RWPE1 (cell line): ENCODE measurements at places on chromosomes 1 and 21.
A peak's percentile ranks its signal among the peaks of the same experiment; 100 is the strongest.

GRCh38 chr1:70361727-70362398, 7.3 kb upstream of the ANKRD13C start:
- no peak for DNase-seq

- DNase-seq: no peak
Measured at GRCh38 chr1:20921285-20921684, 134.2 kb upstream of the HP1BP3 start.

DNA sequence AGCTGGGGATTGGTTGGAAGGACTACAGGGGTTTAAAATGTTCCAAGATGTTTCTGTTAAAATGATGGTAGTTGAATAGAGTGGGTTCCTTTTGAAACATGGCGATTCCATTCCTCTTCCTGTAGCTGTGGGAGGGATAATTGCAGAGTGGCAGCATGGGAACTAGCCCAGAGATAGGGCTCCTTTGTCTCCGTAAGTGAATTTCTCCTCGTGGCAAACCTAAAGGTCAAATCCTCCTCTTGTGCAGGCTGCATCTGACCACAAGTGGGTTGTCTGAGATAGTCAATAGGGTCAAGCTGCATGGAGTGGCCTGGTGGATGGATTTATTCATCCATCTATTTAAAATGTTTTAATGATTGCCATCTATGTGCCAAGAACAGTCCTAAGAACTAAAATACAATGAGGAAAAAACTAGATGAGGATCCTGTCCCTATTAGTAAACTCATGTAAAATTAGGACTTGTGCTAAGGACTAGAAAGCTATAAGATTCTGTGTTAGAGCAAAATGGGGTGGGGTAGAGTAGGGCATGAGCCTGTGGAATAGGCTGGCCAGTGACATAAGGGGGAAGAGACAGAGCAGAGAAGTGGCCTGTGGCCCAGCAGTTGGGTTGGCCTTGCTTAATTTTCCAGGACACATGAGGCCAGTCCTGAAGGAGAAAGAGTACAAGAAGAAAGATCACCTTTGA, 89.1 kb upstream of the IVNS1ABP start:
- no peak for DNase-seq

DNA sequence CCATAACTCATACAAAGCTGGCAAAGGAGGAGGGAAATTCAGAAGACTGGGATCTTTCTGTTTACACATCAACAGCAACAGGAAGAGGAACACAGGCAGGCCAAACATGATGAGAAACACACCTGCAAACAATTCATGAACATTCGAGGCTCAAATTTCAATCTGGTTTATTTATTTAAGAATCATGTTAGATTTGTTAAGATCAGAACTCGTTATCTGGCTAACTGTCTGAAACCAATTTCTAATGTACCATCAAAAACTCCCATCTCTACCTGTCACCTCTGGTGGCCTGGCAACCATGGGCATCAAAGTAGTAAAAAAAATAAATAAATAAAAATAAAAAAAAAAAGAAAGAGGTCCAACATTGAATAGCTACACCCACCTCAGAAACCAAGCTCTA, 9.8 kb downstream of the LBR start:
- no peak for DNase-seq

DNA sequence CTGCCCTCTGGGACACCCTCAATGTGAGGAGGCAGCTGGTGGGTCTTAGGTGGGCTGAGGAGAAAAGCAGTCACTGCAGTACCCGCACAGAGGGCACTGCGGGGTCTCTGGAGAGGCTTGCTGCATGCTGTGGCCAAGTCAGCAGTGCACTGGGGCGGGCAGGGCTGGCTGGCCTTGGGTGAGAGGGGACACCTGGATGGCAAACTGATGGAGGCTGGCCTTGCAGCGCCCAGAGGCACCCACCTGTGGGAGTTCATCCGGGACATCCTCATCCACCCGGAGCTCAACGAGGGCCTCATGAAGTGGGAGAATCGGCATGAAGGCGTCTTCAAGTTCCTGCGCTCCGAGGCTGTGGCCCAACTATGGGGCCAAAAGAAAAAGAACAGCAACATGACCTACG, 3.2 kb downstream of the ELF3 start:
- no peak for DNase-seq

DNA sequence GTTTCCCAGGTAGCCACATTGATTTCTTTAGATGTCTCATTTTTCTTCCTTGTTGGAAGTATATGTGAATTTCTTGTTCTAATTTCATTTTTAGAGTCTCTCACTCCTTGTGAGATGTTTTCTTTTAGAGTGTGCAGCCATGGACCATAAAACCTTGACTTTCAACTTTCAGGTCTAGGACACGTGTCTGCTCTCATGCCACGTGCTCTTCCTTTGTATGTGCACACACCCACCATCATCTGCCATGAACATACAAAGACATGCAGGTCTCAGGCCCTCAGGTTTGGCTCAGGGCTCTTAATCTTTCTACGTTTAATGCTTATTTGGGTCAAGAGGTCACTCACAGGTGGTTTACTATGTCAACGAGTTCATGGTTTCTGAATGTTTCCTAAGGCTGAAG, 70.6 kb downstream of the DDX20 start:
- no peak for DNase-seq

GRCh38 chr1:41101950-41102607, 80.6 kb upstream of the SLFNL1 start:
- DNase-seq: peak; percentile 22

GRCh38 chr1:236023926-236024565, 40.8 kb downstream of the NID1 start:
- no peak for DNase-seq

- DNase-seq: no peak
Measured at GRCh38 chr21:16571594-16571993, 841.8 kb downstream of the USP25 start.

DNA sequence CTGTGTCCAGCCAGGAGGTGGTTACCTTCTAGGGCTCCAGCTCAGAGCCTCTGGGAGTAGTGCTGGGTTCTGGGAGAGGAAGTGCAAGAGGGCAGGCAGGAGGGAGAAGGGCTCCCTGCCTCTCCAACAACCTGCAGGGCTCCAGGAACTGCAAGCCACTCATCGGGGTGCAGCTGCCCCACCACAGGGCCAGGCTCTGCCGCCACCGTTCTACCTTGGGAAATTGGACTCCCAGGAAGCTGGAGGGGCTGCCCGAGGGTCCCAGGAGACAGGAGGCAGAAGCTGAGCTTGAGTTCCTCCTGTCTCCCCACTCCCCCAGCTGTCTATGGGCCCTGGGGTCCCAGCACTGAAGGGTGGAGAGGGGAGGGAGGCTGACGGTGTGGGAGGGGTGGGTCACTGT, 7.4 kb upstream of the PRDM16 start:
- no peak for DNase-seq

DNA sequence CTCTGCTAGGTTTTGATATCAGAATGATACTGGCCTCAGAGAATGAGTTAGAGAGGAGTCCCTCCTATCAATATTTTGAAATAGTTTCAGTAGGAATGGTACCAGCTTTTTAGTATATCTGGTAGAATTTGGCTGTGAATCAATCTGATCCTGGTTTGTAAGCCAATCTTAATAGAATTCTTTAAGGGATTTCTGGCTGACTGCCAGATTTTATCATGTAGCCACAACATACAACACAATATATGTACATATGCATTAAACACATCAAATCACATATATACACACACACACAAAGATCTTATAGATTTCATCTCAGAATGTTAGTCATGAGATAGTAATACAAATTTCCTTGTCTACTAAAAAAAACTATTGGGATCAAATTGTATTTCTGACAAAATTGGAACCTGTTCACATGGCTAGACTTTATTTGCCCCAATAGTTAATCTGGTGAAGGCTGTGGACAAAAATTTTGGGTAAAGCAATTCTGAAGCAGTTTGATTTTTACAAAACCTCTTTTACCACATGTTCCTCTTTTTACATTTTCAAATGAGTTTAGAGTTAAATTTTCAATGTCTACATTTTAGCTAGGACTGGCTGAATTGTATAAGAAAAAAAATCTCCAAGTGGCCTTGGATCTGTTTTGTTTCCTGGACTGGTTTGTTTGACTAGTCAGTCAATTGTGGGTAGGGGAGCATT, 151.7 kb downstream of the FASLG start:
- no peak for DNase-seq

DNA sequence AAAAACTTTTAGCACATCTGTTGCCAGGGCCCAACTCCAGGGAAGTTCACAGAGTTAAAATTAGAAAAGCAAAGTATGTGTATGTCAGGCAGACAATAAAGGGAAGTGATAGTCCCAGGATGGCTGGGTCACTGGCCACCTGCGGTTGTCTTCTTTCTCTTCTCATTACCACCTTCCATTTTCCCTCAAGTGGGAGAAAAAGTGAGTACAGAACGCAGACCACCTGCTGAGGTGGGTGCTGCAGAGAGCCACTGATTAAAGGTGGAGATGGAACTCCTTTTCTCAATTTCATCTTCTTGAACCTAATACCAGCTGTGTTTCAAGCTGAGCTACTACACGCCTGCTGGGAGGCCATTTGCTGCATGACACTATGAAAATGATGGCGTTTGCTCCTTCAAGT, 88.8 kb upstream of the PDE4B start:
- no peak for DNase-seq

GRCh38 chr1:105492921-105493320, 1563.6 kb upstream of the PRMT6 start:
- DNase-seq: no peak

DNA sequence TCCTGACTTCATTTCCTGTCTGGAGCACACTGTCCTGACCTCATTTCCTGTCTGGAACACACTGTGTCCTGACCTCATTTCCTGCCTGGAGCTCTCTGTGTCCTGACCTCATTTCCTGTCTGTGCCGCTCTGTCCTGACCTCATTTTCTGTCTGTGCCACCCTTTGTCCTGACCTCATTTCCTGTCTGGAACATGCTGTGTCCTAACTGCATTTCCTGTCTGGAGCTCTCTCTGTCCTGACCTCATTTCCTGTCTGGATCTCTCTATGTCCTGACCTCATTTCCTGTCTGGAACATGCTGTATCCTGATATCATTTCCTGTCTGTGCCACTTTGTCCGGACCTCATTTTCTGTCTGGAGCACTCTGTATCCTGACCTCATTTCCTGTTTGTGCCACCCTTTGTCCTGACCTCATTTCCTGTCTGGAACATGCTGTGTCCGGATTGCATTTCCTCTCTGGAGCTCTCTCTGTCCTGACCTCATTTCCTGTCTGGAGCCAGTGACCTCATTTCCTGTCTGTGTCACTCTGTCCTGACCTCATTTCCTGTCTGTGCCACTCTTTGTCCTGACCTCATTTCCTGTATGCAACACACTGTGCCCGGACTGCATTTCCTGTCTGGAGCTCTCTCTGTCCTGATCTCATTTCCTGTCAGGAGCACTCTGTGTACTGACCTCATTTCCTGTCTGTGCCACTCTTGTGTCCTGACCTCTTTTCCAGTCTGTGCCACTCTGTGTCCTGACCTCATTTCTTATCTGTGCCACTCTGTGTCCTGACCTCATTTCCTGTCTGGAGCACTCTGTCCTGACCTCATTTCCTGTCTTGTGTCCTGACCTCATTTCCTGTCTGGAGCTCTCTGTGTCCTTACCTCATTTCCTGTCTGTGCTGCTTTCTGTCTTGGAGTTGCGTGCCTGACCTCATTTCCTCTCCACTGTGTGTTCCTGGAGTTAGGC, 27.6 kb downstream of the SKI start:
- DNase-seq: peak; percentile 30

- no peak for DNase-seq
Measured at GRCh38 chr1:7535934-7536878, 234.9 kb upstream of the VAMP3 start.

- DNase-seq: no peak
Measured at GRCh38 chr1:16900751-16901150, 5.0 kb downstream of the RNU1-2 start.

DNA sequence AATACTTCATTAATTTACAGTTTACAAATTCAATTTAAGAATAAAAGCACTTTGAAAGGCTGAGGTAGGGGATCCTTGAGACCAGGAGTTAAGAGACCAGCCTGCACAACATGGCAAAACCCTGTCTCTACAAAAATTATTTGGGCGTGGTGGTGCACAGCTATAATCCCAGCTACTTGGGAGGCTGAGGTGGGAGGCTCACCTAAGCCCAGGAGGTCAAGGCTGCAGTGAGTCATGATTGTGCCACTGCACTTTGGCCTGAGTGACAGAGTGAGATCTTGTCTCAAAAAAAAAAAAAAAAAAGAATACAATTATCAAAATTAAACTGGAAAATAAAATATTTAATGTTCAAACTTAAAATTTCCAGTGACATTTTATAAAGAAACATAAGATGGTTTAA, 72.2 kb downstream of the USP1 start:
- DNase-seq: no peak

DNA sequence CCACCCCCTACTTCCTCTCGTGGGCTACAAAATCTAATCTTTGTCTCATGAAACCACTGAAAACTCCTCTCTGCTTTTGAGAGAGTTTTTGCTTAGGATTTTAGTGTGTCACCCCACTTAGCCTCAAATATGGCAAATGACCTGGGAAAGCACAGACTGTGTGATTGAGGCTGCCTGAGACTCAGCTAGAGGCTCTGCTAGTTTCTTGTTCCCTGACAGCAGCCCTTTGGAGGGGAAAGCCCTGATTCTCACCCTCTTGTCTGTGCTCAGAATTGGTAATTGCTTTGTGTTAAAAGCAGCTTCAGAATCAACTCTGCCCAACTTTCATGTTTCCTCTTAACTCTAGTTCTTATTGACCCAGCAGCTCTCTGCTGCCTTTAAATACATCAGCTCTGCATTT, 85.6 kb upstream of the ZP4 start:
- DNase-seq: no peak

DNA sequence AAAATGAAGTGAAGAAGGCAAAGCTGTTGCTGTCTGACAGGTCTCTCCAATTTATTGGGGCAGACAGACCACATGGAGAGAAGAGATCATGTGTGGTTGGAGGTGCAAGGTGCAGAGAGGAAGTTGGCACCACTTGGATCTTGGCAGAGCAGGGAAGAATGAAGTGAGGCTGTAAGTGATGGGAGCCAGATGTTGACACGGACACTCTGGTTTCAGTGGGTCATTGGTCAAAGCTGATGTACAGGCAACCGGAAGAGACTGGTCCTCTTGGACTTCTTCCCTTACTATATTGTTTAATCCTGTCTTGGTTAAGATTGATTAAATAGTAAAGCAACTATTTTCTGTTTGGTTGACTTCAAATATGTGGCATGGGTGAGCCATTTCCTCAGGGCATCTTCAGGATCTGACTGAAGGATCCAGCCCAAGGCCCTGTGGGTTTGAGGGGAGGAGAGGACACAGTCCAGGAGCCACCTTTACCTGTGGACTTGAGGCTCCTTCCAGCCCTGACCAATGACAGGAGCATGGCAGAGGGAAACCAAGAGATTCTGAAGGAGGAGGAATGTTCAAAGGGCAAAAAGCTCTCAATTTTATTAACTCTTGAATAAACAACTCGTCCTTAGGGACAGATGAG, 49.4 kb downstream of the NENF start:
- no peak for DNase-seq

GRCh38 chr1:155326631-155327037, 5.9 kb downstream of the RUSC1 start:
- DNase-seq: no peak
